ENCODE measurements at places on chromosomes 5 and 9.

DNA sequence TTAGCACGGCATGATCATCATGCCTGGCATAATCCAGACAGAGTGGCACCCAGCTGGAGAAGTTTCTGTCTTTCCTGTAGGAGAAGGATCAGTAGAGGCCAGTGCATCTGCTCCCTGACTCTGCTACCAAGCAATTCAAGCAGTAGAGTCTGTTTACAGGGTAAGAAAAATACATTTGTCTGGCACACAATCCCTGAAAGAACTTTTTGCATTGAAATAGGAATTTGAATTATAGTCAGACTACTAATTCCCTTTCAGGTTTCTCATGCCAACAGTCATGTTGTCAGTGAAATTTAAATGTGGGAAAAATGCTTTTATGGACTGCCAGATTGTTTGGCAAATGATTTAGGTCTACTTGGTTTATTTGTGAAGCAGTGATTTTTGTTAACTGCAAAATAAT, 125.6 kb downstream of the RAB3C start:
- no peak for DNase-seq

DNA sequence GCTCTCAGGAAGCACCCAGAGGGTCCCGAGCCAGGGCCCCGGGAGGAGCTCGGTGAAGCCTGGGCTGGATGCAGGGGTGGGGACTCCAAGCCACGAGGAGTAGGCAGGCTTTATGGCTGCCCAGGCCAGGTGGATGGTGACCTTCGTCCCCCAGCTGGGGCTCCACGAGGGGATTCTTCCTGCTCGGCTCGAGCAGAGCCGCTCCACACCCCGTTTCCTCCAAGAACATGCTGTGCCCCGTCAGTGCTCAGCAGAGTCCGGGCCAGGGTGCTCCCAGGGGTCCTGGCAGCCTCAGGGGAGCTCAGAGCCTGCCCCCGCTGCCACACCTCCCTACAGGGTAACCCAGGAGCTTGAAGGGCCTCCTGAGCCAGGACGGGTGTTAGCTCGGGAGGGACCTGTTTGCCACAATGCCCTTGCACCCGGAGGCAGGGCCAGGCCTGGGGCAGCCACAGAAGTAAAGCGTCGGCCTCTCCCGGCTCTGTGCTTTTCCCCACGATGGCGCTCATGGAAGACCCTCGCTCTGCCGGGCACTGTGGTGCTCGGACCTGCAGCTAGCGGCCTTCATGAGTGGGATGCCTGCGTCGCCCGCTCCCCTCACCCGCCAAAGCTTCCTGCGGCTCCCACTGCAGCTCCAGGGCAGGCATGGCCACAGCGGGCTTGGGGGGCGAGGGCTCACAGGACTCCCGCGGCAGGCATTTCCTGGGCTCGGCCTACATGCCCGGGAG, 86.8 kb downstream of the KCNT1 start:
- DNase-seq = no peak

- no peak for DNase-seq
Observed at GRCh38 chr5:151068433-151069197, 12.2 kb downstream of the TNIP1 start.

DNA sequence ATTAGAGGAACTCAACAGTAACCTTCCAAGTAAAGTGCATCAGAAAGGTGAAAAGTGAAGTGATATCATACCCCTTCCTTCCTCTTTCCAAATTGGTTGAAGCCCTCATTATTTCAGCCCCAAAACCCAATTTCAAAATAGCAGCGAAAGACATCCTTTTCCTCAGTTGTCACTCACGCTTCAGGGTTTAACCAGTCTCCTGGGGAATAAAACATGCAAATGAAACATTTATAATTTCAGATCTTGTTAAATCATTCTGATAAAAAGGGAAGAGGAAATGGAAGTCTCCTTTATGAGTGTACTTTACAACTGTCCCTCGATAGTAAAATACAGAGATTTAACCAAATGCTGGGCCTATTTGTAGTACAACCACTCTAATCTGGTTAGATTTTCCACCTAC, 22.5 kb downstream of the TRPM6 start:
- no peak for DNase-seq

- no peak for DNase-seq
Observed at GRCh38 chr9:119026120-119026519, 343.1 kb downstream of the BRINP1 start.

DNA sequence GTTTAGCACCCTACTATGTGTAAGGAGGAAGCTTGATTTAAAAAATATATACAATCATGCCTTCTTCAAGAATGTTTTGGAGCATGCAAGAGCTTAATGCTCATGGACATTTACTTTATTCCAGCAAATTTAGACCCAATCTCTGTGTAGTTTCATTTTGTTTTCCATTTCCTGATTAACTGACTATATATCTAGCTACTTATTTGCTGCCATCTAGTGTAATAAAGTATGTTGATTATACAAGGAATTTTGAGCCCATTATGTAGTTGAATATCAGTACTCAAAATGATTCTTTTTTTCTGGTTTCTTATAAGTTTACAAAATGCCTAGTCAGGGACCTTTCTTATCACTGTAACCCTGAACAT, 100.0 kb upstream of the CCDC152 start:
- no peak for DNase-seq

- no peak for DNase-seq
Observed at GRCh38 chr9:15959663-15960062, 406.8 kb downstream of the CCDC171 start.

GRCh38 chr5:5139336-5139776, 774 bp upstream of the ADAMTS16 start:
- no peak for DNase-seq

DNA sequence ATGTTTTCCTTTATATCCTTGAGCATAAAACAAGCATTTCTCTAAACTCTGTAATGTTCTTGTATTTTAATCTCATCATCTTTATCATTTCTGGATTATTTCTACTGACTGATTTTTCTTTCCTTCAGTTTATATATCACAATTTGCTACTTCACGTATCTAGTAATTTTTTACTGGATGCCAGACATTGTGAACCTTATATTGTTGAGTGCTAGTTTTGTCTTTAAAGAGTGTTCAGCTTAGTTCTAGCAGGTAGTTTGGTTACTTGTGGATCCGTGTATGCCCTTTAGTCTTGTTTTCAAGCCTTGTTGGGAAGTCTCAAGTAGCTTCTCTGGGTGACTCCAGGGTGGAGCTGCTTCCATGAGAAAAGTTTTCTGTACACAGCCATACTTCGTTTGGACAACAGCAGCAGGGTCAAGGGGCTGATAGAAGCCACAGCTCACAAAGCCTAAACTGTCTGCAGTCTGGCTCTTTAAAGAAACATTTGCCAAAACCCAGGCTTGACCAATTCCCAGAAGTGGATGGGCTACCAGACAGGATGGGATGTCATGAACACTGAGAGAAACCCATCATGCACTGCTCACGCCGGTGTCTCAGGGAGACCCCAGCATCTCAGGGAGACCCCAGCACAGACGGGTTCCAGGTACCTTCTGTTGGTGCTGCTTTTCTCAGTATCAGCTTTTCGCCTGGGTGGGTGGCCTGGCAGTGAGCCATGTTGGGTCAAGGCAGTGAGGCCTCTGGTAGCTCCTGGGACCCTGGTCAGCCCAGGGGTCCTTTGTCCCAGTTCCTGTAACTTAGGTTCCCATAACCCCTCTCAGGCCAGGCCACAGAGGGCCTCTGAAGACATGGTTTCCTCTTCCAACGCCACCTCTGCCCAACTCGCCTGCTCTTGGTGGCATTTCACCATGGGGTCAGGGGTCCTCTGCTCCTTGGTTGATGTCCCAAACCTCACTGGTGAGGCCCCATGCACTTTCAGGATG, 29.1 kb downstream of the TRIP13 start:
- no peak for DNase-seq

- no peak for DNase-seq
Observed at GRCh38 chr5:120640778-120641177, 176.7 kb downstream of the PRR16 start.

DNA sequence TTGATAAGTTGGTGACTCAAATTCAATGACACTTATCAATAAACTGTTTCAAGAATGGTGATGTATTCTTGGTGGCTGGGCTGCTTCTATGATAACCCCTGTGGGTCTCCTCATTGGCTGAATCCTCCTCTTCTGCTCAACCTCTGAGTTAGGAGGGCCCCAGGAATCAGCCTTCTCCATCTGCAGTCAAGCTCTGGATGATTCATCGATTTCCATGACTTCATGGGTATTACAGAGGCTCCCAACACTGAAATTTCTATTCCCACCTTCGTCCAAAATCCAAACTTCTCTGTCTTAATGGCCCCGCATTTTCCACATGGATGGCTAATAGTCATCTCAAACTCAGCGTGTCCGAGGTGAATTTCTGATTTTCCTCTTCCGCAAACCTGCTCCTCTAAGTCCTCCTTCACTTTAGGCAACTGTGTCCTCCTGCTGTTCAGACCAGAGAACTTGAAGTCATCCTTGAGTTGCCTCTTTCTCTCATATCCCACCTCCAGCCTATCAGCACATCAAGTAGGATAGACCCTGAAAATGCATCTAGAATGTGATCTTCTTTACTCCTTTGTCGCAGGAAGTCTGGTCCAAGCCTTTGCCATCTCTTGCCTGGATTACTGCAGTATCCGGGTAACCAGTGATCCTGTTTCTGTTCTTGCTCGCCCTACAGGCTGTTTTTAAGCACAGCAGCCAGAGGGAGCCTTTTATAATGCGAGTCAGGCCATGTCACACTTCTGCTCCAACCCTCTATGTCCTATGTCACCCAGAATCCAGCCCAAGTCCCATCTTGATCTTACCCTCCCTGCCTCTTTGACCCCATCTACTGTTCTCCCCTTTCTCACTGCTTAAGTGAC, 41.4 kb upstream of the IL7R start:
- DNase-seq = peak; percentile 34

- DNase-seq = no peak
Observed at GRCh38 chr5:332843-333242, 11.3 kb downstream of the AHRR start.

DNA sequence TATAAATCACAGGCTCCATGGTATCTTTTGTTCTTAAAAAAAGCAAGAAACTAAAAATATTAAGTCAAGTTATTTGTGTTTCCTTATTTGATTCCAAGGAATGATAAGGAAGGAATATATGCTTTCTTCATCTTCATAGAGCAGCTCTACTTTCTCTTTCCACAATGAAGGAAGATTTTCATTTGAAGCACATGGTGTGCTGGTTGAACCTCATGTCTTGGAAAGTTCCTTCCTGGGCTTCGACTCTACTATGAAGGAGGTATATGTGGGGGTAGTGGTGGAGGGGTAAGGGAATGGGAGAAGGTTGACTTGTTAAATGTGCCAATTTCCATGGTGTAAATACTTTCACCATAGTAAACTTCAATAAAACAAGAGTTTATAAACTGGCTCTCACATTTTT, 698.0 kb downstream of the CETN3 start:
- no peak for DNase-seq

DNA sequence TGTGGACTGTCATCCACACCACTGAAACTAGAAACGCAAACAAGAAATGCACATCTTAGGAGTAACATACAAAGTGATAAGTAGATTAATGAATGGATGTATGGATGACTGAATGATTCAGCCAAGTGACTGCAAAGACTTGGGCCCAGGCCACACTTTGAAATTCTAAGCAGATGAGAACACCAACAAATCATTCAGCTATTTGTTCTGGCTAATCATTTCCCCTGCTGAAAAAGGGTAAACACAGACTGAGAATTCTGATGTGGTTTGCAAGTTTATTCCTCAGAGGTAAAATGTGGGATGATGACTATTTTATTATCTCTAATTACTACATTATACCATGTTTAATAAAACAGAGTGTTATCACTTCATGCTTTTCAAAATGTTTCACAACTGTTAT, 163.2 kb upstream of the ADAMTS16 start:
- DNase-seq = no peak

Measured in CD4-positive, alpha-beta T cell treated with Interleukin-1 beta for 1 hour (primary cell).